ENCODE measurements at places on chromosomes 1 and 21. TPM values are rescaled to one million over a fixed set of nuclear protein-coding genes. Genes with fewer than 3 reads are reported as not detected.

Gene ITGB2
- 27.1 TPM for total RNA-seq

Gene FAM229A
- total RNA-seq, result 5.6 TPM

Gene SFN
- 253 TPM for total RNA-seq

Gene ZC3H12A
- 18.2 TPM for total RNA-seq

Gene CR1L
- total RNA-seq, result not detected
